ENCODE measurements at places on chromosomes 12 and 14.

DNA sequence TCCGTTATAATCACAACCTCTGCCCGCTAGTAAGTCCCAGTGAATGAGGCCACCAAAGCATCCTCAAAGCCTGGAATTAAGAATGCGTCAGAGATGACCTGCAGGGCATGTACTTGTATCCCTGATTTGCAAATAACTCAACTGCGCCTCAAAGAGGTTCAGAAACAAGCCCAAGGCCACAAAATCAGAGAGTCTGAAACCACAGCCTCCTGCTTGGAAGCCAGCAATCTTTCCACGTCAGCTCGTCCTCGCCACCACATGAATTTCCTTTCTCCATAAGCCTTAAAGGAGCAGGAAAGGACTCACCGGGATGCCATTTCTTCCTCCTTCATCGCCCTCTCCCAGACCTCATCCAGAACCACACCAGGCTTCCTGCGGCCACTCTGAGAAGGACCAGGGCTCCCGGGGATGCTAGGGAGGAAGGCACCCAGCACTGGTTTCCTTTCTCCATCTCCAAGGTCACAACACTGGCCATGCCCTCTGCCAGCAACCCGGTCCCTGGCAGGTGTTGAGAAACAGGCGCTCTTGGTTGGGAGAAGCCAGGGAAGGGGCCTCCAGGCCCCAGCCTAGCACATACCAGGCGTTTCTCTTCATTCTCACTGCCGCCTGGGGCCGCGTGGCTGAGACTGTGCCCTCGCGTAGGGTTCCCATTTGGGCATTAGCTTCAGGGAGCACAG lies 191.2 kb upstream of the DIO3 start:
- DNase-seq: peak; percentile 20

DNA sequence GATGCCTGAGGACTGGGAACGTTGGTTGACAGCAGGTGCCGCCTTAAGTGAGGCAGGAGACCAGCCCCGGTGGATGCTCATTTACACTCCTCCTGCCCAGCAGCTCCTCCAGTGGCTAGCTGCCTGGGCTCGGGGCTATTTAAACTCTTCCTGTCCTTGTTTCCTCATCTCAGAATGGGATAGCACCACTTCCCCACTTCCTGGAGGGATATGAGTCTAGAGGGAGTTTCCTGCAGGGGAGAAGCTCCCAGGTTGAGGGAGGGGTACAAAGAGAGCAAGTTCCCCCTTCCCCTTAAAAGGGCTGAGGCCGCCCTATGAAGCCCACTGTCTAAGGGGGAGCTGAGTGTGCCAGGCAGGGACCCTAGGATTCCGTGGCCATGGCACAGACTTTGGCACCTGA lies 311.2 kb downstream of the AACS start:
- no peak for DNase-seq

- no peak for DNase-seq
Observed at GRCh38 chr12:65663097-65663496, 161.2 kb upstream of the HMGA2 start.

GRCh38 chr12:93230326-93230720 lies 147.4 kb upstream of the NUDT4 start:
- DNase-seq: peak; percentile 86

DNA sequence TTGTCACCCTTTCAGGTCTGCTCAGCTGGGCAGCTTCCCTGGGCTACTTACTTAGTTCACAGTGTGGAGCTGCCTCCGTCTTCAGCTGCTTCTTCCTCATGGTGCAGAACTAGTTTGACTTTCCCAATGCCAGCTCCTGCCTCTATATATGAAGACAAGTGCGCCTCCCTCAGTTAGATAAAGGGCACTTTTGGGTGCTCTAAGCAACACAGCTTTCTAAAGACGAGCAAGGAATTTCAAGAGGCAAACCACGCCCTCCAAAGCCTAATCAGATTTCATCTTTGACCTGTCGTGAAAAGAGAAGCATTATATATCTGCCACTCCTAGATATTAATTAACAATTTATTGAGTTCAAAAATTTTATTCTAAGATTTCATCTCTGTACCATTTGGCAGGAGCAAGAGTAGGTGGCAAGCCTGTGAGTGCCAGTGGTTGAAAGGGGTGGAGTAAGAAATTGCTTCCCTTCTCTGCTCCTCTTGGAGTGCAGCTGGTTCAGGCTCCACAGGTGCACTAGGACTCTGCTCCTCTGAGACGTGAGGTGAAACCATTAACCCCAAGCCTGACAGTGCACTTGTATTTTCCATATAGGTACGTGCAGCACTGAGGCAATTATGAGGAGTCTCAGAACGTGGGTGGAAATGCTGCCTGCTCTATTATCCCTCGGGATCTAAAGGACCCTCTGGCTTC lies 2.1 kb upstream of the SLC11A2 start:
- DNase-seq: peak; percentile 63

Data from fibroblast of villous mesenchyme (primary cell).